Activated CD4-positive, alpha-beta T cell treated with anti-CD3 and anti-CD28 coated beads, Interleukin-10, Interleukin-2, amounts not matched to agents 100 ng/mL and 50 ng/mL, durations not matched to agents 16 hours and 8 hours (primary cell): ENCODE measurements at places on chromosomes 2 and 18.
A peak's percentile ranks its signal among the peaks of the same experiment; 100 is the strongest.

- no peak for DNase-seq
These were observed 523 bp upstream of the ALMS1 start for GRCh38 chr2:73385123-73385503.

GRCh38 chr18:59672235-59672711 is 24.9 kb downstream of the CCBE1 start:
- no peak for DNase-seq

- DNase-seq, result no peak
These were observed 215.6 kb upstream of the SMIM21 start for GRCh38 chr18:75643083-75643482.

- no peak for DNase-seq
These were observed 105.1 kb upstream of the SLC38A11 start for GRCh38 chr2:165060411-165060810.

GRCh38 chr2:63064661-63065060 is 14.0 kb downstream of the OTX1 start:
- DNase-seq, result no peak

DNA sequence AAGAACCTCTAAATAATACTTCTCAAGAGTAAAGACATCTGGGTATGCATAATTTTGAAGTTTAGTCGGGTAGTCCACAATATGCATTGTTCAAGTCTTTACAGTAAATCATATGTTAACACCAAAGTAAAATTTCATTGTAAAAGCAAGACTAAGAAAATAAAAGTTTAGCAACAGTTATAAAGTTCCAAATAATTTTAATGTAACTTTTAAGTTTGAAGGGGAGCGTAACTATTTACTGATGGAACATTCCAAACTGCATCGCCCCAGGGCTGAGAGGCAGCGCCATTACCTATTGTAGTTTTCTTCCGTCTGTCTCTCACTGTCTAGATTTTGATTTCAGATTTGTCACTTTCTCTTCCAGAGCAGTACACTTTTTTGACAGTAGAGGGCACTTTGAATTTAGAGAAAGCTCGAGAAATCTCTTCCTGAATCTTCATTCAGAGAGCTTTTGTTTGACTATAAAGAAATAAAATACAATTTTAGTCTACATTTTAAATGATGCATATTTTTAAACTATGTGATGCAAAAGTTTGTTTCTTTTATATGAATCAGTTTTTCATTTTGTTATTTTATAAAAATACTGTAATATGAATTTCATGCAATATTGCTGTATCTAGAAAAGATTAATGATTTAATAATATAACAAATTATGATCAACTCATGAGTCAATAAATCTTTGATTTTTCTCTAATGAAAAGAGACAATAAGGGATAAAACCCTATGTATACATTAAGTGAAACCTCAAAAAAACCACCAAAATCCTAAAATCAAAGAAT is 389.8 kb downstream of the FIGN start:
- peak; percentile 43 for DNase-seq
